ENCODE measurements at places on chromosomes 12 and 14.

DNA sequence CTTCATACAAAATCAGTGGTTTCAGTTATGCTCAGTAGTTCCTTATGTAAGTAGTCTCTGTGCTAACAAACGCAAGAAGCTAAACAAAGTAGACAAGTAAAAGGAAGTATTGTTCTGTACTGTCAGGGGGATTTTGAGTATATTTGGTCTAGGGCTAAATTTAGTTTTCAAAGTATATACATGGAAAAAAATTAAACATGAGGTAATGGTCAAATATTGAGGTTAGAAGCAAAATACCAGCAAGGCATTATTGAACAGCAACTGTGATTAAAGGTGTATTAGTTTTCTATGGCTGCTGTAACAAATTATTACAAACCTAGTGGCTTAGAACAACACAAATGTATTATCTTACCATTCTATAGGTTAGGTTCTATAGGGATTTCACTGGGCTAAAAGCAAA lies 18.8 kb downstream of the GNG2 start:
- DNase-seq = no peak

GRCh38 chr14:102711946-102712345 lies 65.3 kb upstream of the TRAF3 start:
- DNase-seq = no peak

DNA sequence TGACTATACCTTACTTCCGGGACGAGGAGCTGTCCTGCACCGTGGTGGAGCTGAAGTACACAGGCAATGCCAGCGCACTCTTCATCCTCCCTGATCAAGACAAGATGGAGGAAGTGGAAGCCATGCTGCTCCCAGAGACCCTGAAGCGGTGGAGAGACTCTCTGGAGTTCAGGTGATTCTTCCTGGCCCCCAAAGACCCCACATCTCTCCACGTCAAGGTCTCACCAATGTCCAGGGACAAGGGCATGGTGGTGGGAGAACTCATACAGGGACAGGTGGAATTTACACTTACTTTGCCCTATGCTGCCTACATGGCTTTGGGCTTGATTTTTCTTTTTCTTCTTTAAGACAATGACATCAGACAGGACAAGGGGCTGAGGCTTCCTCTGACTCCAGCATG lies 7.1 kb downstream of the SERPINA3 start:
- no peak for DNase-seq

- no peak for DNase-seq
Measured at GRCh38 chr12:55631733-55632132, 5.0 kb upstream of the OR10P1 start.

GRCh38 chr14:36820901-36821300 lies 159.2 kb downstream of the PAX9 start:
- DNase-seq = no peak

DNA sequence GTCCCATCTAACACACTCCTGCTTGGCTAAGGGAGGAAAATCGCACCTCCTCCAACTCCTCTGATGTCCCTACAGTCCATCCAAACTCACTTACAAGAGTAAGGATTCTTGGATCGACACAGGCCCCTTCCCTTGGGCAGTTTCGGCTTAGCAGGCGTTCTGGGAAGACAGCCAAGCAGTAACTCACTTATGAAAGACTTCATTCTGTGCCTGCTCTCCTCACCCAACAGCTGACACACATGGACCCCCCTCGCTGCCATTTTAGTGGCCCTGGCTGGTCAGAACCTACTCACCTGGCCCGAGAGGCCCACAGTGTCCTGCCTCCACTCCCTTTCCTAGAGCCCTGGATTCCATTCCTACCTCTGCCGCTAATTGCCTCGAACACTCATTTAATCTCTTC lies 52.3 kb upstream of the BCL2L14 start:
- no peak for DNase-seq

DNA sequence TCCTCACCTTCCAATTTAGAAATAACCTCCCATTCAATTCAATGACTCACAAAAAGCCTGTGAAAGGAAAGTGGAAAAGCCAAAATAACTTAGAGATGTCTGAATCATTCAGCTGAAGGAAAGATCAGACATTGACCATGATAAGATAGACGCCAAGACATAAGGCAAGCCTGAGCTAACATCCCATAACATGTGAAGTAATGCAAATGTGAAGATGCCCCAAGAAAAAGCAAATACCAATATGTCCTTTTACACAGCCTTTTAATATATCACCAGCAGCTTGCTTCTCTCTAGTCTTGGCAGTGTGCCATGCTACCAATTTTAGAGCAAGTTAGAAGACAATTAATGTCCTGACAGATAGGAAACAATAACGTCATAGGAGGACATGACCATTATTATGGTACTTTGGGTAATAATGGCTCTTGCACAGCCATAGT lies 2.4 kb upstream of the NUMB start:
- no peak for DNase-seq

- no peak for DNase-seq
Measured at GRCh38 chr12:109732321-109733305, 19.0 kb downstream of the FAM222A start.

Data from activated gamma-delta T cell treated with Interleukin-2 at 50 U/mL for 16 hours (primary cell).